ENCODE measurements at places on chromosomes 3 and 15.

DNA sequence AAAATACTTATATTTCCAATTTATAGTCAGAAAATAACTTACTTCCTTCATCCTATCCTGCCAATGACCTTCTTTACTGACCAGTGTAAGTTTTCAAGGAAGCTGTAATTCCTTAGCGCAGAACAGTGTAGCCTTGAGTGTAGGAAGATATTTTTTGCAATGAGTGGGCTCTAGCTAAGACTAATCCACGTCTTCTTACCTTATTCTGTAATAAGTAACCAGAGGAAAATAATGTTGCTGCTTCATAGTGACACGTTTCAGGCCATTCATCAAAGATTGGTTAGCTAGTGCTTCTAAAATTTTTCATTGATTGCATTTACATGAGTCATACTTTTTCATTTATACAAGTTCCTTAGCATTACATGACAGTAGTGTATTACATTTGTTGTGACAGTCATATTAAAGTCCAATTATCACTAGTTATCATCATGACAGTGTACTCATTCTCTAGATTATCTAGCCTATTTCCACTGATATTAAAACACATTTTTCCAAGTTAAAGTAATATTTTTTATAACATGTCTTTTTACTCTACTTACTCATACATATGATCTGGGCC, 403.8 kb upstream of the EPHA3 start:
- DNase-seq: no peak

DNA sequence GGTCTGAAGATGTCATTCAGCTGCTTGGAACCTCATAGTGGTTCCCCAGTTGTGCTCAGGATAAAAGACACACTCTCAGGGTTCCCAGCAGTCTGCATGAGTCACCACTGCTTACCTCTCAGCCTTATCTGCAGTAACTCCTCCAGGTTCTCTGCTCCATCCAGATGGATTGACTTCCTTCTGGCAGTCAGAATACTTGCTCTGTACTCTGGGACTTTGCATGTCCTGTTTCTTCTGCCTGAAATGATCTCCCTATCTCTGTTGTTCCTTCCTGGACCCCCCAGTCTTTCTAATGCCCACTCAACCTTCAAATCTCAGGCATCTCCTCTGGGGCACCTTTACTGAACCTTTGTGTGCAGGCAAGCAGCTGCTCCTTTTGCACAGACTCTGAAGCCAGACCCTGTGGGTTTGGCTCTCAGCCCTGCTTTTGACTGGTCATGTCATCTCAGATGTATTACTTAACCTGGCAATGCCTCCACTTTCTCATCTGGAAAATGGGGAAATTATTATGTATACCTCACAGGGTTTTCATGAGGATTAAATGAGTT, 38.4 kb downstream of the ITPR1 start:
- DNase-seq: no peak

DNA sequence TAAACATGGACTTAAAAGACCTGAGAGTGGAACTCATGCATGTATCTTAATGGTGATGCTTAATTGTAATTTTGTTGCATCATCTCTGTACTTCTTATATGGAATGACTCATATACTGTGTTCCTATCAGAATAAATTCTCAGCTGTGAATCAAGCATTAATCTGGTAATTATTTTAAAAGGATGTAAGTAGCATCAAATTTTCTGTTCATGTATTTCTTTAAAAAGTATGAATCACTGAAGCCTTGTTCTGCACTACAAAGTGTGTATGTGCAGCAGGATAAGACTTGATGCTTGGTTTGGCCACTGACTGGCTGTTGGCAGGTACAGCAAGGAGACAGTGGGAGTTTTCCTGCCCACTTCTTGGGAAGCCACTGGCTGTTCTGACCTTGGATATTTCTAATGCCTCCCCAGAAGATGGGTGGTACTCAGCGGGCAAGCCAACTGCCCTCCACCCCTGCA, 123.9 kb downstream of the ANO10 start:
- no peak for DNase-seq

DNA sequence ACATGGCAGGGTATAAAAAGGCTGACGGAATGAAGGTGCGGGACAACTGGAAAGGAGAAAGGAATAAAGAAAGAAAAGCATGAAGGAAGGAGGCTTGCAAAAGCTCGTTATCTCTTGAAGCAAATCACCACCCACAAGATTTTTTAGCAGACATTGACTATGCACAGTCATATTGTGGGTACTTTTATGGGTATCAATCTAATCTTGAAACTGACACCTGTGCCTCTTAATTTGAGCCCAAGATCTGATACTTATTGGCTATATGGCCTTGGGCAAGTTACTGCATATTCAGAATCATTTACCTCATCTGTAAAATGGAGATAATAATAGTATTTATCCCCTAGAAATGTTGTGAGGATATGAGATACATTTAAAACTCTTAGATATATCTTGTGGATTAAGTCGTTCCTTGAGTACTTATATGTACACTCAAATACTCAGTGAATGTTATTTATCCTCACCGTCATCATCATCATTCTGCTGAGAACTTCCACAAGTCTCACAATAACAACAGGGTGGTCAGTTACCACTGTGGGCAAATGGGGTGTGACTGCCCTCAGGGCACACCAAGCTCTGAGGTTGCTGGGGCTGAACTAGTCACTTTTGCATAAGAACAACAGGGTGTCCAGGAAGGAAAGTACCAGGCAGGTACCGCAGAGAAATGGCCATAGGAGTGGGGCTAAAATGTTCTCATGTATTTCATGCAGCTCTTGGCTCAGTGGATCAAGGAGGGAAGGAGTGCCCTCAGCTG, 266.1 kb downstream of the SLC9A9 start:
- no peak for DNase-seq

DNA sequence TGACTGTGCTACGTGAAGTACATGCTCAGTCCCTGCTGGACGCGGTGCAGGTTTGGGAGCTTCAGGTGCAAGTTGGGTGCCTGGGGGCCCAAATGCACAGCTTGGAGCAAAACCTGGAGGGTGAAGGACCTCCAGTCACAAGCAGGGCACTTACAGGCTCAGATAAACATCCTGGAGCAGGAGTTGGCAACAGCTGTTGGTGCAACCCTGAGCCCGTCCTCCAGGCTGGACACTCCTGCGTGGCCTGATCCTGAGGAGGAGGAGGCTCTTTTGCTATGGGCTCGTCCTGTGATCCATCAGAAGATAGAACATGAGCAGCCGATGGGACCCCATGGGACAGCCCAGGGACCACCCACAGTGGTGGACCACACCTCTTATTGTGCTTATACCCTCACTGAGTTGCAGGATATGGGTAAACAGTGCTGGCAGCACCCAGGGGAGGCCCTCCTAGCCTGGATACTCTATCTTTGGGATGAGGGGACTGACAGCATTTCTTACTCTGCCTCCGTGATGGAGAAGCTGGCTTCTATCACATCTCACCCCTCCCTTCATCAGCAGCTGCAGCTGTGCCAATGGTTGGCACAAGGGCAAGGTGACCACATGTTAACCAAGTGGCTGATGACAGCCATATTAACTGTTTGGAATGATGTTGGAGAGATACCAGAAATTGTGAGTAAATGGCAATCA, 301.6 kb downstream of the ZPLD1 start:
- DNase-seq: no peak

GRCh38 chr3:179653096-179653797, 407 bp downstream of the USP13 start:
- peak; percentile 70 for DNase-seq

GRCh38 chr3:6262010-6262409, 598.9 kb upstream of the GRM7 start:
- no peak for DNase-seq

GRCh38 chr3:171199473-171199829, 172.9 kb upstream of the SLC2A2 start:
- no peak for DNase-seq

GRCh38 chr3:24936574-24936973, 441.9 kb upstream of the THRB start:
- no peak for DNase-seq

DNA sequence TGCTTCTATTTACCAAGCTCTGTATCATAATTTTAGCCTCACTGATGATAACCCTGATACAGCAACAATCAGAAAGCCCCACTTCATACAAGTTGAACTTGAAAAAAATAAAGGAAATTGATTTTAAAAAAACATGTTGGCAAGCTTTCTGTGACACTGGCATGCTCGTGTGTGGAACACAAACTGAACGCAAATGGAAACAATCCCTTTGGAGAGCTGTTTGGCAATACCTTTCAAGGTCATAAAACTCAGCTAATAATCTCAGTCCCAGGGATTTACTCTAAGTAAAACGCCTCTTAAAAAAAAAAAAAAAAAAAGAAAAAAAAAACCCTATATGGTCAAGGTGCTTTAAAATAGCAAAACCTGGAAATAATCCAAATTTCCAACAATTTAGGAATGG, 166.7 kb upstream of the BCL6 start:
- no peak for DNase-seq

GRCh38 chr15:56821721-56822425, 88.6 kb upstream of the ZNF280D start:
- DNase-seq: no peak

GRCh38 chr3:52670621-52671521, 14.8 kb downstream of the PBRM1 start:
- no peak for DNase-seq

DNA sequence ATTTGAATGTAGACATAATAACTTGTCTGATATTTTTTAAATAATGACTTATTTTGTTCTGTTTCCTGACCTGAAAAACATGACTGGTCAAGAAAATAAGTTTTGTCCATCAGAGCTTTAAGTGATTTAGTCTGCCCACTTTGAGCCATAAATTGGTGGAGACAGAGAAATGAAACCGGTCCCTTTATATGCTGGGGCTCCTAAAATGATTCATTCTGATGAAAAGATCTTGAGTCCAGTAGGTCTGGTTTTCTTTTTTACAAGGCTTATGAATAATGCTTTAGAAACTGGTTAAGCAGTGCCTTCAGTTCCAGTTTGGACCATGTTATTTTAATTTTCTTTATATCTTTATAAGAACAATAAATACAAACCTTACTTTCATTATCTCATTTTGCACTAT, 293.2 kb downstream of the DIPK2A start:
- DNase-seq: no peak

DNA sequence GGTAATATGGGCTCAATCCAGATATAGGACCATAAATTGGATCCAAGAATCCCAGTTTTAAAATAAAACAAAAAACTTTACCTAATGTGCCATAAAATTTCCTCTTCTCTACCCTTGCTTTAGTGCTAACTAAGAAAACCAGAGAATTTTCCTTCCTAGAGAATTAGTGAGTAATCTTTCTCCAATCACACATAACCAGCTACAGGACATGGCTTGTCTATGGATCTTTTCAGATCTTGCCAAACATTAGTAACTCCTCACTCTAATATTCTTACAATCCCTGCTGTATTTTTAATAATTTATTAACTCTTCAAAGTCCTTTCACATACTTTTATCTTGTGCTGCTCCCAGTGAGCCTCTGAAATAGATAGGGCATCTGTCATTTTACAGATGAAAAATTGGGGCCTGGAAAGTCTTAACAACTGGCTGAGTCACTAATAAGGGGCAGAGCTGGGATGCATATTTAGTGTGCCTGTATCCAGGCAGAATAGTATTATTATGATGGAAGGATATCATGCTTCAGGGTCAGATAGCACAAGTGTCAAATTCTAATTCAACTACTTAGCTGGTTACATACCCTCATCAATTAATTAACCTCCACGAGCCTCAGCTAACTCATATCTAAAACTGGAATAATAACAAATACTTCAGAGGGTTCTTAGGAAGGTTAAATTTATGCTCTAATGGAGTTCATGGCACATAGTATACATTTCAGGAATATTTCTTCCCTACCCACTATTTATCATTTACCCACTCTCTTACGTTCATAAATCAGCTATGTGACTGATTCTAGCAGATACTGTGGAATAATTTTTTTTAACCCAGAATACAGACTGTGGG, 5.6 kb downstream of the ZBED2 start:
- no peak for DNase-seq

GRCh38 chr3:150412561-150413231, 4.6 kb downstream of the TSC22D2 start:
- no peak for DNase-seq

GRCh38 chr3:173284301-173284700, 113.2 kb upstream of the NLGN1 start:
- DNase-seq: no peak

GRCh38 chr15:63244399-63244798, 33.0 kb upstream of the APH1B start:
- DNase-seq: no peak

- DNase-seq: no peak
These were observed 37.7 kb downstream of the TM4SF4 start for GRCh38 chr3:149512073-149512782.

GRCh38 chr3:120445654-120446053, 5.1 kb downstream of the FSTL1 start:
- no peak for DNase-seq

DNA sequence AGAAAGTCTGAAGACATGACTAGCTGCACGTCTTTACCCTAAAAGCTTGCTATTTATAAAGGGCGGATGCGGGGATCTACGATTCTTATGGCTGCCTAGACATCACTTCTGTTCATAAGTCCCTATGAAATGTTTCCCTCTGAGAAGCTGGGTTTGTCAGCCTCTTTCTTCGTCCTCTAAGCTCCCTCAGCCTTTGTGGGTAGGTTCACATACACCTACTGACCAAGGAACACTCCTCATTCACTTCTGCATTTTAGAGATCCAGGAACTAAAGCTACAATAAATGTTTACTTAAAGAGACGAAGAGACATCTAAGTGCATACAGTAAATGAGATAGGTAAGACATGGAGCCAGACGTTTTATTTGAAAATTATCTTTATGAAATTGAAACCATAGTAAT, 16.7 kb upstream of the RAMAC start:
- DNase-seq: no peak

GRCh38 chr15:56341201-56341600, 24.0 kb upstream of the TEX9 start:
- no peak for DNase-seq

DNA sequence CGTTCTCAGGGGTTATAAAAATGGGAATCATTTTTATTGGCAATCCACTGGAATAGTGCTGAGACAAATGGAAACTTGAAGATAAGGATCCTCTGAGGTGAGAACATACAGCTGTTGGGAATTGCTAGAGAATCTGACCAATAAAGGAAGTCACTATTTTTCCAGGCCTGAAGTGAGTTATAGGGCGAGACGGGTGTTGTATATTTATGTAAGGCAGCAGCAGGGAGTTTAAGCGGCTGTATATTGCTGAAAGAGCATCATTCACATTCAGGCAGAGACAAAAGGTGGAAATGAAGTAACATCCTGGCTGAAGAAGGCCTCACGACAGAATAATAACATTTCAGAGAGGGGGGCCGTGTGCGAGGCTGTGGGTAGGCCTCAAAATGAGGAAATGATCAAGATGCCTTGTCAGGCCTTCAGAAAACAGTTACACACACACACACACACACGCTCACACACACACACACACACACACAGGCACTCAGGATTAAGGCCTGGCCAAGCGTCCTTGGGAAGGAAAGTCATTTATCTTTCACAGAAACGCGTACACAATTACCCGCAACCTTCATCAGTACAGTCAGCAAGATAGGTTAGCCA, 964.9 kb upstream of the NR2F2 start:
- no peak for DNase-seq

Data from naive thymus-derived CD4-positive, alpha-beta T cell (primary cell).